ENCODE measurements at places on chromosomes 4 and X.

DNA sequence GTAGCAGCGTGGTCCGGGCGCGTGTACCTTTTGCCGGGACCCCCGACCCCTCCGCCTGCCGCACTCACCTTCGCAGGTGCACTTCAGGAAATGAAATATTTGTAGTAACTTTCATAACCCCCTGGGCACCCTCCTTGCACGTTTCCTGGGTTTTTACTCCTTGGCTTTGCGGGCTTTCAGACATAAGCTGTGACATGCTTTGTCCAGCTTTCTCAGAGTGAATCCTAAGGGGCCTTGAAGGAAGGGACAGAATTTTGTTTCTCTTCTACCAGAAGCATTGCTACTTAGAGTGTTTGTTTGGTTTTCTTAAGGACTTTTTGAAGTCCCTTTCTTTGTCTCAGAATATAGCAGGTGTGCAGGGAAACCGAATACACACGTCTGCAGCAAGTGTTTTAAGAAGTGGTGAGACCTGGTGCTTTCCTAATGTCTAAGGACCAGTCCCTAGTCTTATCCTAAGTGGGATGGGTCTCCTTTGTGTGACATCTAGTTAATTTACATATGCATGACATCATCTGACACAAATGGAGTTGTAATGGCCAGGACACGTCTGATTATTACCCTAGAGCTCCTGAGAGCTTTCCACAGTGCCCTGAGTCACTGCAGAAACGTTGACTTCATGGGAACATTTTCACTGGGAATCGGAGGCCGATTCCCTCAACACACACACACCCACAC, 1.3 kb downstream of the FAM149A start:
- no peak for DNase-seq

GRCh38 chrX:66167431-66167830, 3.4 kb downstream of the HEPH start:
- no peak for DNase-seq

DNA sequence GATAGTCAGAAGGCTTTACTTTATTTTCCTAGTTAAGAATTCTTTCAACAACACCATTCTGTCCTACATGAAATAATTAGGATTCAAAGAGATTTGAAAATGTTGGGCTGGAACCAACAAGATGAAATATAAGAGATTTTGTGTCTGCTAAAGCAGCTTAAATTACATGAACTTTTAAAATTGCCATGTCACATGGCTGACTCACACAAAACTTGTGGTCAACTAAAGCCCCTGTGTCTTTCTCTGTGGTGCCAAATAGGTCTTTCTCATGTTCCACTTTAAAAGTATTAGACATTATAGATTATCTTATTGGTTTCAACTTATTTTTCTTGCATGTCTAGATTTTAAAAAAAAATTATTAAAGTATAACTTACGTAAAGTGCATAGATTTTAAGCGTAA, 60.8 kb upstream of the FHL1 start:
- DNase-seq = no peak

DNA sequence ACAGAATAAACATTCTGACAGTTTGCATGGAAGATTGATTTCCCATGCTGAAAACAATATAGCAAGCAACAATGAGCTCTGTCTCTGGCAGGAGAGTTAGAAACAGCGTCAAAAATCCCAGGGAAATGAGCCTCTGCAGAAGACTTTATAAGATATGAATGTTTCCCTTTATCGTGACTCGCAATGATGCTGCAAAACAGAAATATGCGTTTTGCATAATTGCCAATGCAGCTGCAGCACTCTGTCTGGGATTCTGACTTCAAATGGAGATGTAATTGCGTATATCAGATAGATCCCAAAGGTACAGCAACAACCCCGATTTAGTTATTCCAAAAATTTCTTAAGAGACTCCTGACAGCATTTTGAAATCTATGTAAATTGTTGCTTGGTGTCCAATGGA, 702.4 kb upstream of the EPHA5 start:
- no peak for DNase-seq

DNA sequence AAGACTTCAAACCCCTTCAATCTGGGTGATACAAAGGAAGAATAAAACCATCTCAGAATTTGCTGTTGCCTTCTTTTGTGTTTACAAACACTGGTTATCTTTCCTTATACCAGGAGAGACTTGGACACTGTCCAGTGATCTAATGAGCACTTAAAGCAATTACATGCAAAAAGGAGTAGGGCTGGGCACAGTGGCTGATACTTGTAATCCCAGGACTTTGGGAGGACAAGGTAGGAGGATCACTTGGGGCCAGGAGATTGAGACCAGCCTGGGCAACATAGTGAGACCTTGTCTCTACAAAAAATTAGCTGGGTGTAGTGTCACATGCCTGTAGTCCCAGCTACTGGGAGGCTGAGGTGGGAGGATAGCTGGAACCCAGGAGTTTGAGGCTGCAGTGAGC, 95.7 kb upstream of the DRD5 start:
- DNase-seq = no peak

GRCh38 chr4:34800953-34801352, 1443.4 kb downstream of the ARAP2 start:
- DNase-seq = no peak

DNA sequence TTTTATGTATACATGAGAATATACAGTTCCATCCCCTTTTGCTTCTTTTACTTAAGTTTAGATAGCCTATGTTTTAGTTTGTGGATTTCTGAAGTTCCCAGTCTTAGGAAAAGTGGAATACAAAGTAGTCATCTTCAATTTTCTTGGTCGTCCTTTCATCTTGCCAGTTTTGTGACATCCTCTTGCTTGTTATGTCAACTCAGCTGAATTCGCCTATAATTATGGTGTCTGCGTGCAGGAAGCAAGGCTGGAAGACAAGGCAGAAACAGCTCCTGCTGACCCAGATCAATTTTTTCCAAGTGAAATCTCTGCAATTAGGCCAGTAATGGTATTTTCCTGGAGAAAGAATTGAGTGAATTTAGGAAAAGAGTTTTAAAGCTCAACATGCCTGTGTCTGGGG, 28.1 kb upstream of the NYX start:
- no peak for DNase-seq

- no peak for DNase-seq
These were observed 160.0 kb upstream of the ARX start for GRCh38 chrX:25175743-25176142.

DNA sequence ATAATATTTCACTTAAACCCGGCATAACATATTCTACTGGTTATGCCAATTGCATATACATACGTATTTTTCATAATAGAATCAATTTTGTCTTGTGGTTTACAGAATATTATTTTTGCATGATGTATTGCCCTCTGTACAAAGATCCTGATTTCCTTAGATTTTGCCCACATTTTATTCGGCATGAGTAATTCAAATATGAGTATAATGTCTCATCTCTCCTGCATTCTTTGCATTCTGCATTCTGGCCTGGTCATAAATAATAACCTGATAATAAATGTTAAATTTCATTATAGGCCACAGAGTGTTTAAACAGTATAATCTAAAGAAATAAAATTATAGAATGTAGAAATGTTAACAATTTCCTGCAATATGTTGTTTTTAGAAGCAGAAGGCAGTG, 205.3 kb downstream of the TLL1 start:
- DNase-seq = no peak

- no peak for DNase-seq
These were observed 18.3 kb upstream of the IL21 start for GRCh38 chr4:122639181-122639580.

- DNase-seq = no peak
These were observed 277.6 kb downstream of the BCOR start for GRCh38 chrX:39819921-39820849.

GRCh38 chr4:176307666-176307930, 12.2 kb upstream of the SPCS3 start:
- DNase-seq = no peak

GRCh38 chrX:23509256-23509655, 158.0 kb upstream of the PRDX4 start:
- no peak for DNase-seq

- no peak for DNase-seq
These were observed 1131.5 kb downstream of the PCDH18 start for GRCh38 chr4:136400829-136401228.

DNA sequence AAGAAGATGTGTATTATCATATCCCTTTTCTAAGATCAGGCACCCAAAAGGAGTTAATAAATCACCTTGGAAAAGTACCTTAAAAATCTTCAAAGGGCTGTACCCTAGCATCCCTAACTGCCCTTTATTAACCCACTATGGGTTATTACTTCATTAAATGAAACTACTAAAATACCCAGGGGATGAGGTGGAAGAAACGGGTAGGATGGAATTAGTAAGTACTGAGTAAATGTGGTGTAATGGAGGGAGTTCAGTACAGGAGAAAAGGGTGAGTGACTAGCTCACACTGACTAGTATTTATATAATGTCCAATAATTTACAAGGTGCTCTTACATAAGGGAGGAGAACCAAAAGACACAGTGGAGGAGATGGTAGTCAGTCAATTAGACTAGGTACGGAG, 51.0 kb upstream of the RASGEF1B start:
- DNase-seq = no peak

DNA sequence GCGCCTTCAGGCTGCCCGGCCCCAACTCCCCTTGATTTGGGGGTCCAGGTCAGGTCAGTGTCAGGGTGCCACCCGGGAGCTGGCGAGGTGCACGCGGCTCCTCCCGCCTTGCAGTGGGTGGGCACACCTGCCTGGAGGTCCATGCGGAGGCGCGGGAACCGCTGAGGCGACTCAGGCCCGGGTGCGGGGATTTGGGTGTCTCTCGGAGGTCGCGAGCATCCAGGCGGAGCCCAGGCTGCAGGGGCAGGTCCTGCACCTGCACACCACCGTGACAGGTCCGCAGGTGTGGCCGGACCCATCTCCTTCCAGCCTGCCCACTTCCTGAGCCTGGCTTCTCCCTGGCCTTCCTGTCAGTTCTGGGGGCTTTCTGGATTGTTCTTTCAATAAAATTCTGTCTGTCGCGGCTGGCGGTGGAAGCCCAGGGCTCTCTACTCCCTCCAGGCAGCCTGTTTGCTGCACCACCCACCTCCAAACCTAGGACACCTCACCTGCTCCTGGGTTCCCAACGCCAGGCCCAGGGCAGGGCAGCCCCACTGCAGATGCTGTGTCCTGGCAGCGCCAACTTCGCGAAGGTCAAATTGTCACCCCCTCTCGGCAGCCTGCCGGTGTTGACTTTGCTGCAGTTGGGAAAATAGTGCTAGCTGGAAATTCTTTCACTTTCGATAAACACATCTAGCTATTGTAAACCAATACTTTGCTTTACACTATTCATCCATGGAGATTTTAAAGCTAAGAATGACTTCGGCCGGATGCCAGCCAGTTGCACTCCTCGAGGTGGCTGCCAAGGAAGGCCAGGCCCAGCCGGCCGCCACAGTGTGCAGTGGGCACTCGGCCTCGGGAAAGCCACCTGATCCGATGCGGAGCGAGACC, 35.9 kb downstream of the FGFRL1 start:
- no peak for DNase-seq

- DNase-seq = no peak
These were observed 109.3 kb upstream of the BMP2K start for GRCh38 chr4:78666830-78667258.

DNA sequence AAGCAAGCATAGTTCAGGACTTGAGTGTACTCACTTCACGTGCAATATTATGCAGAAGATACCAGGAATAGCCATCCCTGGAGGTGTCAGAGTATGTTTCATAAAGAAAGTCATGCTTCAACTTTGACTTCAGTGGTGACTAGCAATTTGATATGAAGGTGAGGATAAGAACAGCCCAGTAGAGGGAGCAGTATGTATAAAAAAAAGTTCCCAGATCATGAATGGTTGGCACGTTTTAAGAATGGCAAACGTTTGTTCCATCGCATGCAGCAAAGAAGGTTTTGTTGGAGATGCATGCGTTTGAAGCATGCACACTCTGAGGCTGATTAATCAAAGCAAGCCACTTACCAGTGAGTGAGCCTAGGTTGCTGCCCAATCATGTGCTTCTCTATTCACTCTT, 33.5 kb upstream of the SLITRK4 start:
- no peak for DNase-seq

GRCh38 chrX:9635803-9636202, 129.8 kb downstream of the GPR143 start:
- DNase-seq = no peak

GRCh38 chr4:74822603-74823002, 28.3 kb upstream of the BTC start:
- no peak for DNase-seq

DNA sequence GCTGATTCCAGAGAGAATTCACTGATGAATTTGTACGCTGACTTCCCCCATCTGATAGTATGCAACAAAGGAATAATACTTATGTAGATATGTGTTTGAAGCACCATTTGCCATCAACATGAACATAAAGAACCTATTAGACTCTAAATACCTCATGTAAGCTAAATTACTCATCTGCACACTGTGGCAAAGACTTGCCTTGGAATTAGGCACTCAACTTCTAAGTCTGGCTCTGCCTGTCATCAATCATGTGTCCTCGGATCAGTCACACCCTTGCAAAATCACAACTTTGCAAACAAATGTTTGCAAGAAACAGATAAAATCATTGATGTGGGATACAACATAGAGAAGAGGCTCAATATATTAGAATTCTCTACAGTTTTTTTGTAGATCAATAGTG, 169.9 kb upstream of the LDB2 start:
- DNase-seq = no peak

DNA sequence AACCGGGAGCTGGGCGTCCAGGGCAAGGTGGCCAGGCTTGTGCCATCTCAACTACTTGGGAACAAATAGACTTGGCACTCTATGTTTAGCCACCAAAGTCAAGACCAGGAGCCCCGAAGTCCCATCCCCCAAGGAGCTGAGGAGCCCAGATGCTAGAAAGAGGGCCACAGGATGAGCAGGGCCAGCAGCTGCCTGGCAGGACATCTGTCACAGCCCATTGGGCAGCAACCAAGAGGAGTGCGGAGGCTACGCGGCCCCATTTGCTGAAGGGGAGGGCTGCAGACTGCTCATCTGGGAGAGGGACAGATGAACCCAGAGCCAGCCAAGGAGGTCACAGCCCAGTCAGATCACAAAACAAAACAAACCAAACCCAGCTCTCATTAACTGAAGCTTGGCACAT, 22.9 kb upstream of the SOWAHD start:
- no peak for DNase-seq

GRCh38 chr4:186932196-186932595, 208.5 kb upstream of the FAT1 start:
- DNase-seq = no peak

GRCh38 chrX:108312957-108313356, 125.3 kb downstream of the COL4A6 start:
- no peak for DNase-seq

DNA sequence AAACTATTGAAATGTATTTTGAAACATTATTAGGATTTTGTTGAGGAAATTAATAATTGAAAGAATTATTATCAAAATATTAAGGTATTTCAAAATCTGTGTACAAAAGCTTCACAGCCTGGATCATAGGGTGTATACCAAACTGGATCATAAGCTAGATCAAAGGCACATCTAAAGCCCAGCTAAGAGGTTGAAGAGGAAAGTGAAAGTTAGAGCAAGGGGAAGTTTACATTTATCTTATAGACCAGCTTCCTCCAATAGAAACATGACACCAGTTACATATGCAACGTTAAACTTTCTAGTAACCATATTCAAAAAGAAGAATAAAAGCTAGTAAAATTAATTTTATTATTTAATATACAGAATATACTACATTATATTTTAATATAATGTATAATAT, 227.2 kb upstream of the BMP3 start:
- DNase-seq = no peak

Data from stimulated activated CD4-positive, alpha-beta T cell treated with anti-CD3 and anti-CD28 coated beads, Interleukin-4, amount 100 ng/mL, for 48 hours (primary cell).